Stimulated activated naive CD4-positive, alpha-beta T cell (primary cell): ENCODE measurements at places on chromosomes 4 and X.
A peak's percentile ranks its signal among the peaks of the same experiment; 100 is the strongest.

- no peak for DNase-seq
Observed at GRCh38 chr4:2806390-2807355, 13.8 kb downstream of the SH3BP2 start.

GRCh38 chr4:123450393-123450792, 53.8 kb downstream of the SPRY1 start:
- no peak for DNase-seq

GRCh38 chr4:156815717-156816359, 155.8 kb downstream of the PDGFC start:
- no peak for DNase-seq

DNA sequence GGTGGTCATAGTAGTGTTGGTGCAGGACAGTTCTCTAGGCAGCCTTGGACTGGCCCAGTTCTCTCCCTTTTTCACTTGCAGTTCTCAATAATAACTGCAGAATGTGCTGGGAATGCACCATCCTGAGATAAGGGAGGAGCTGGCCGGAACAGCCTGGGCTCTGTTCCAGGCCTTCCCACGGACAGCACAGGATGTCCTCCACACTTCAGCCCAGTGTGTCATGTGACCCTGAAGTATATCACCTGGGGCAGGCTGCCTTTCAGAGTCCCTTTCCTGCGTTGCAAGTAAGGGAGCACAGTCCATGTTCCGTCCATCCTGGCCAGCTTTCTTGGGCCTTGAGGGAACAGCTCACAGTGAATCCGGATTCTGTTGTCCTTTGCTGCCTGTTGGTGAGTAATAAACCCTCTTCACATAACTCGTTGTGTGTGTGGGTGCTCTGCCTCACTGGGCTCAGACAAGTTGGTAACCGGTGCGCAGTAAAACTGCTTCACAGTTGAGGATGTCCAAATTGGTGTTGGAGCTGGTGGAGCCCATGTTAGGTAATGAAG, 32.3 kb upstream of the BBS12 start:
- DNase-seq: no peak

- no peak for DNase-seq
Observed at GRCh38 chr4:86497980-86498862, 95.9 kb upstream of the PTPN13 start.

DNA sequence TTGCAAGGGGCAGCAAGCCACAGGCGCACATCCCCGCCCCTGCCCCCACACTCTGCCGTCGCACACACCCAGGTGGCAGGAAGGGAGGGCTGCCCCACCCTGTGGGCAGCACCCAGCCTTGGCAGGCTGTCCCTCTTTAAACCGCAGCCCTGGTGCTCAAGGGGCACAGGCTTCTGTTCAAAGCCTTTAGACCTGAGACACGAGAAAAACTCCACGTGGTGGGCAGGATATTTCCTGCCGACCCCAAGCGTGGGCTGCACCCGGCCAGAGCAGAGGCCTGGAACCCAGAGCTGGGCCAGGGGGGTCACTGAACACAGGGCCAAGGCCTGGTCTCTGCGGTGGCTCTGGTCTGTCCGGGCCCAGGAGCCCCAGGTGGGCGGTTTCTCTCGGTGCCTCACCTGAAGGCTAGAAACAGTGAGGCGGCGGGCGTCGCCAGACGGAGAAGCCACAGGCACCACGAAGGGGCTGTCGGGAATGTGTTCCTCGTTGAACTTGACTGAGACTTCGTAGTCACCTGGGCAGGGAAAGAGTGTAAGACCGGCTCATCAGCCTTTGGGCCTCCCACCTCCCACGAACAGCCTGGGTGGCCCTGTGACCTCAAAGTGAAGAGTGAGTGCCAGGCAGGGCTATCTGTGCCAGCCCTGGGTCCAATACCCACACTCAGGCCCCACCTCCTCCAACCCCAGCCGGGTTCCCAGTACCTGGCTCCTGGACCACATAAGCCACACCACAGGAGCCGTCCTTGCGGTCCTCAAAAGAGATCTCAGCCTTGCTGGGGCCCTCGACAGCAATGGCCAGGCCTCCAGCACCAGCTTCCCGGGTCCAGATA, 23.0 kb downstream of the FLNA start:
- peak; percentile 33 for DNase-seq

DNA sequence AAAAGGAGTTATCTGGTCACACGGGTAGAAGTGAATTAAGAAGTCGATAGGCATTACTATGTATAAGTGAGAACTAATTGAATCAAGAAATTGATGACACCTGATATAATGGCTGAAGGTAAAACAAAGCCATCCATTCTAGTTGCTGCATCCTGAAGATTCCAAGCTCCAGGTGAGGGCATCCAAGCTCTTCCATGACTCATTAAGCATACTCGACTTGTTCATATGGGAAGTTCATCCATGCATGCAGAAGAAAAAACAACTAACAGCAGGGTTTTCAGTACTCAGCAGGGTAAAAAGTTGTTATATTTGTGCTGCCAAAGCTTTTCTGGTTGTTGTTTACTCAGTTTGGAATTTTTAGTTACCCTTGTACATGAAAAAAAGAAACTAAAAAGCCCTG, 508.0 kb upstream of the CXorf51A start:
- DNase-seq: no peak

GRCh38 chrX:24491741-24492140, 26.7 kb downstream of the PDK3 start:
- no peak for DNase-seq

GRCh38 chr4:89164400-89164799, 53.1 kb downstream of the TIGD2 start:
- no peak for DNase-seq

DNA sequence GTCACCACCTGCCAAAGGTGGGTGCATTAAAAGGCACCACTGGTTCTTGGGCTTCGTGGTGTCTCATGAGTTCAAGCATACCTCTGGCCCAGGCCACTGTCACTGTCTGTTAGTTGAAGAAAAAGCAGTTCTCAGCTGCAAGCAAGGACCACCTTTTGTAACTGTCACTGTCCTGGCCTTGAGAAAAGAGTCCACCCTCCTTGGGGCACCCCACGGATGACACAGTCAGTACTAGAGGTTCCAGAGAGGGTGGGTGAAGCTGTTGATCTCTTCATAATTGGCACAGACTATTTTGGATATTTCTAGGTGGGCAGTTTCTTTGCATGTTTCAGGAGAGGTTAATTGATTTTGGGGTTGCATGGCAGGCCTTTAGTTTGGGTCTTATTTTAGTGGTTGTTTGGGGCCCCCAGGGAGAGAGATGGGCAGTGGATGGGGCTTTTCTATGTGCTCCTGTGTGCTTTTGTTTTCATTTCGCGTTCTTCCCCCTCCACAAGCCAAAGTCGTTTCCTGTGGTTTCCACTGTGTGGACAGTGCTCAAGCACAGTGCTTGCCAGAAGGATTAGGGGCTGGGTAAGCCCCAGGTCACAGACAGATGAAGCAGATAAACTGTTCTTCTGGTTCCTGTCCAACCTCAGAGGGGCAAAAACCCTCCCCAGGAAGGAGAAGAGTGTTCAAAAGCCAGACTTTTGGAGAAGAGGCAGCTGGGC, 156.2 kb upstream of the PPP1R2C start:
- no peak for DNase-seq

GRCh38 chrX:36609616-36610585, 398.3 kb upstream of the FAM47C start:
- DNase-seq: no peak

- no peak for DNase-seq
Observed at GRCh38 chr4:23485801-23486200, 404.0 kb downstream of the PPARGC1A start.

- DNase-seq: no peak
Observed at GRCh38 chr4:159349332-159349731, 246.5 kb downstream of the RAPGEF2 start.

DNA sequence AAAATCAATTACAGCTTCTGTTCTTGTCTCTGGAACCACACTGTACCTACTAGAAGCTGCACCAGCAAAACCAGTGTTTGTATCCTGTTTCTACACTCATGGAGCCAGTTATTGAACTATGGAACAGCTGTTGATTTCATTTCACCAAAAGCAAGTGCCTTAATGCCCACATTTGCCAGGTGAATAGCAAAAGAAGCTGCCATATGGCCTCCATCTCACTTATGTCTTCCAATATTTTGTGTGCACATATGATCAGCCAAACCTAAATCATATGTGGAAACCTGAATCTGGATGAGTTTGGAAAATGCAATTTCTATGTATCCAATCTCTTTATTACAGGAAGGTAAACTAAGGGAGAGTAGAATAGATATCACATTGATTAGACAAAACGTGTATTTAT, 415.8 kb upstream of the GRID2 start:
- no peak for DNase-seq

DNA sequence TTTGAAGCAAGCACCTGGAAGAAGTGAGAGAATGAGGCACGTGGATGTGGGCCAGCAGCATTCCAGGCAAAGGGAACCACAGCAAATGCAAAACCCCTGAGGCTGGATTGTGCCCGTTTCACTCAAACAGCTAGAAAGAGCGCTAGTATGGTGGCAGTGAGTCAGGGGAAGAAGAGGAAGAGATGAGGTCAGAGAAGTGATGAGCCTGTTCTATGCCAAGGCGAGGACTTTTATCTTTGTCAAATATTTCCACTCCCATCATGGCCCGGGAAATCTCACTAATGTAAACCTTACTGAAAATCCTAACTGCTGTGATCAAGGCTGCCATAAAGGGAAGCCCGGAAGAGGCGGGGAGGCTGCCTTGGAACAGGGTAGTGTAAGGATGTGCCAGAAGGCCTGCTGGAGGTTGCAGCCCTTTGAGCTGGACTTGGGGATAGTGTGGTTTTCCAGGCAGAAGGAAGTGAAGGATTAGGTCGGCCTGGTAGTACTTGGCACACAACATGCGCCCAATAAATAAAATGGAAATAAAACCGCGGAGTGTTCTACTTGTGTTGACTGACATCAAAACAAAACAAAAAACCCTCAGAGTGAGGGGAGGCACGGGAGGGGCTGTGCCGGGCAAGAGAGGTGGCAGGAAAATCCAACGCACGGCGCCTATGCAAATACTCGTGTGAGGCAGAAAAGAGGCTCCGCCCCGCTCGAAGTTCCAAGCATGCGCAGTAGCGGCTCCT, 1.2 kb upstream of the CDK16 start:
- DNase-seq: no peak

DNA sequence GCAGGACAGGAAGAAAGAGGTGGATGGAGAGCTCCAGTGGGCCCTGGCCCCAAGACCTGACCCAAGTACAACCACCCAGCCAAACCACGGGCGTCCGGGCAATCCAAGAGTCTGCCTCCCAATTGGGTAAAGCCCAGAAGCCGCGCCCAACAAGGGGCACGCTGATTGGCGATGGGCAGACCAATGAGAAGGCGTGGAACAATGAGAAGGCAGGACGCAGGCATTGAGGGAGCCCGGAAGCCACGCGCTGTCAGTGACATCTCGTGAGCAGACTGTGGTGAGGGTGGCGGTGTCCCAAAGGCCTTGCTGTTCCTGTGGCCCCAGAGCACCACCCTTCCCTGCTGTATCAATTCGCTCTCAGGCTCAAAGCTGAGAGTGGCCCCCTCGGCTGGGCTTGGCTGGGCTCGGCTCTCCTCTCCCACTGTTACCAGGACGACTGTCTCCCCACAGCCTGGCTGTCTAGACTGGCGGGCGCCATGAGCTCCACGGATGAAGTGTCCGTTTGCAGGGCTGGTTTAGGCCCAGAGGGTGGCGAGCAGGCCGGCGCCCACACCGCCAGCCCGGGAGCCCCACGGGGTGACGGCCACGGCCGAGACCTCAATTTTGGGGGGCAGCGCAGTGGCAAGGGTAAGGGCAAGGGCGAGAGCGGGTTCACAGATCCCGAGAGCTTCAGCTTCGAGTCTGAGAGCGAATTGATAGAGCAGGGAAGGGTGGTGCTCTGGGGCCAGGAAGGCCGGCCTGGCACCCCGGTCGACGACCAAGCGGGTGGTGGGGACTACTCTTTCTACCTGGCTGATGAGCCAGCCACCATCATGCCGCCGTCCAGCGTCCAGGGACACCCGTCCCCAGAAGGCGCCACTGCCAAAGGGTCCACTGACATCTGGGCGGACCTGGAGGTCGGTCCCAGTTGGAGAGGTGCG, at the start of gene LOC101059915:
LOC101059915 (plus strand) TSS at position 219 of the 920 bp plus-strand sequence.
- DNase-seq: no peak

GRCh38 chr4:5781691-5782090, 70.7 kb downstream of the EVC start:
- DNase-seq: no peak

GRCh38 chrX:13803116-13803515, 13.8 kb downstream of the GPM6B start:
- no peak for DNase-seq

- no peak for DNase-seq
Observed at GRCh38 chr4:183905081-183905592, at the start of gene STOX2. TSS of gene STOX2 (plus strand) at chr4:183905307. CDS start at chr4:183906791, 1,484 bp downstream.

DNA sequence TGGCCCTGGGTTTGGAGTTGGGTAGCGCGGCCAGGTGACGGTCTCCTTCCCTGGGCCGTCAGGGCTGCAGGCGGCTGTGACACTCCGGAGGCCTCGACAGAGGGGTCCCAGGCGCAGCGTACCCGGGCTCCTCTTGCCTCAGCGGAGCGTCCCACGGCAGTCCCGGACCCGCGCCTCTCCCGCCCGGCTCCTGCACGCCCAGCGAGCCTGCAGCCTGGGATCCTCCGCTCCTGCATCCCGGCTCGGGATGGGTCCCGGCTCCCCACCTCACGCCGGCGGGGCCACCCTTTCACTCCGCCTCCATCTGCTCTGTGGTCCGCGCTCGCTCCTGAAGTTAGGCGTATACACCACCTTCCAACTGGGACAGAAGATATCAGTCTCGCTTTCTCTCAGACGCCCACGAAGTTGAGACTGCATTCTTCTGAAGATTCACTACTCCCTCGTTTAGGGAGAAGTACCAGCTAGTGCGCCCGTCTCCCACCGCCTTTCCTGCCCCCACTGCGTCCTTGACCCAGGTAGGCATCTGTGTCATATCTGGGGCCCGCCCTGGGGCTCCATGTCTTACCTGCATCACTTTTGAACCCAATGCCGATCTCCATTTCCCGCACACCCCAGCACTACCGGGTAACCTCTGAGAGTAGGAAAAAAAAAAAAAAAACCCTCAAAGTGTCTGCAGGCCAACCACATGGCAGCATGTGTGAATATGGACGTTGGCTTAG, 32.3 kb upstream of the KDR start:
- DNase-seq: no peak

DNA sequence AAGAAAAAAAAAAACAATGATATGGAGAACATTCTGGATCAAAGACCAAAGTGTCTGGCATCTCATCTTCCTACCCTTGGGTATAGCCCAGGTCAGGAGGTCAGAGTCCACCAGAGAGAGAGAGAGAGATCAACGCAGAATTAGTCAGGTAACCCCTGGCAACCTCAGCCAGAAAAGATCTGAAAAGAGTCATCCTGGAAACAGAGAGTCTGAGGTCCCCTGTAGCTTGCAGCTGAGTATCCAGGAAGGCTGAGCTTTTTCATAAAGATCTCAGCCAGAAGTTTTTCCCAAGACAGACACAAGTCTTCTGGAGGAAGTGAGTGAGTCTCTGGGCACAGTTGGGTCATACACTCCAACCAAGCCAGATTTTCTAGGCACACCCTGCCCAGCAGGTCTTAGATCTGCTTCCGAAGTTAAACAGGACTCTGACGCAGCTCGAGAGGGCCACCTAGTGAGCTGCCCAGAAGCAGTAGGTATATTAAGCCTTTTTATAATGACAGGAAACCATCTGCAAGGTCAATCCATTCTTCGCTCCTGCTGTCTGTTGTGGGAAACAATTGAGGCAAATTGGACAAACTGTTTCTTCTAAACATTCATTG, 35.7 kb downstream of the ACE2 start:
- no peak for DNase-seq

- no peak for DNase-seq
Observed at GRCh38 chr4:105022811-105023667, 123.6 kb upstream of the TET2 start.
